Parietal lobe (tissue), 2 donors: ENCODE measurements at places on chromosomes 1 and 21. TPM values are rescaled to one million over a fixed set of nuclear protein-coding genes. Genes with fewer than 3 reads are reported as not detected.

Gene SLFNL1
- 4.4 TPM for total RNA-seq

Gene TFAP2E
- 0.31 TPM for total RNA-seq

Gene ESPN
- under 0.01 TPM for total RNA-seq

Gene P3H1
- 21.9 TPM for total RNA-seq

Gene PDPN
- total RNA-seq = 7.8 TPM
